ENCODE measurements at places on chromosomes 7 and 10.

- DNase-seq, result no peak
Observed at GRCh38 chr7:37109843-37110242, 338.8 kb downstream of the ELMO1 start.

- DNase-seq, result no peak
Observed at GRCh38 chr7:26510231-26510957, 218.7 kb downstream of the SNX10 start.

DNA sequence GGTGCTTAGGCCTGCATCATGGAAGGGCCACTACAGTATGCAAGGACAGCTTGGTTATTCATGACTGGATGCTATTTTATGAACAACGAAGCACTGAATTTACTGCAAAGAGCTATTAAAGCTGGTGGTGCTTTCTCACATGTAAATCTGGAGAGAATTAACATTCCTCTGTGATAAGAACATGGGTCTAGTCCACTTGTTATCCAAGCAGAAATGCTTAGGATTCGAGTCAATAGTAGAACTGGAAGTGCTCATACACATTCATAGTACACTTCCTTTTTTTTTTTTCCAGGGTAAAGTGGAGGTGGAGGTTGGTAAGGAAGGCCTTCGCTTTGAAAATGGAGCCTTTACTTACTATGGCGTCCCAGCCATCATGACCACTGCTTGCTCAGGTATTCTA lies 35.0 kb downstream of the CNNM1 start:
- DNase-seq, result peak; percentile 32

DNA sequence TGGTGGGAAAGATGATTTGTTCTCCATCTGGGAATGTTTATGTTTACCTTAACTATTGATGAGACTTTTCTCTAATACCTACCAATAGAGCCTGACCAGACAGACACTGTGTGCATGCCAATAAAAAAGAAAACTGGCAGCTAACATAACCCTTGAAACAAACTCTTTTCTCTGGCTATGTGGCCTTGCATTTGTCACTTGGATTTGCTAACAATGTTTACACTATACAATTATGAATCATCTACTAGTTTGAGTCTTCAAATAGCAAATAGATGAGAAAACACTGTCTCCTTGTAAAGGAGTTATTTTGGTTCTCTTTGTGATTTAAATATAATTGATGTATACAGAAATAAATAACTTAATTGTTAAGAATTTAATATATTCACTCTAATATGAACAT lies 273.1 kb downstream of the SEMA3D start:
- peak; percentile 20 for DNase-seq

- no peak for DNase-seq
Observed at GRCh38 chr7:64515781-64516180, 47.1 kb downstream of the ZNF680 start.

GRCh38 chr10:129438024-129438423 lies 29.0 kb upstream of the MGMT start:
- no peak for DNase-seq

DNA sequence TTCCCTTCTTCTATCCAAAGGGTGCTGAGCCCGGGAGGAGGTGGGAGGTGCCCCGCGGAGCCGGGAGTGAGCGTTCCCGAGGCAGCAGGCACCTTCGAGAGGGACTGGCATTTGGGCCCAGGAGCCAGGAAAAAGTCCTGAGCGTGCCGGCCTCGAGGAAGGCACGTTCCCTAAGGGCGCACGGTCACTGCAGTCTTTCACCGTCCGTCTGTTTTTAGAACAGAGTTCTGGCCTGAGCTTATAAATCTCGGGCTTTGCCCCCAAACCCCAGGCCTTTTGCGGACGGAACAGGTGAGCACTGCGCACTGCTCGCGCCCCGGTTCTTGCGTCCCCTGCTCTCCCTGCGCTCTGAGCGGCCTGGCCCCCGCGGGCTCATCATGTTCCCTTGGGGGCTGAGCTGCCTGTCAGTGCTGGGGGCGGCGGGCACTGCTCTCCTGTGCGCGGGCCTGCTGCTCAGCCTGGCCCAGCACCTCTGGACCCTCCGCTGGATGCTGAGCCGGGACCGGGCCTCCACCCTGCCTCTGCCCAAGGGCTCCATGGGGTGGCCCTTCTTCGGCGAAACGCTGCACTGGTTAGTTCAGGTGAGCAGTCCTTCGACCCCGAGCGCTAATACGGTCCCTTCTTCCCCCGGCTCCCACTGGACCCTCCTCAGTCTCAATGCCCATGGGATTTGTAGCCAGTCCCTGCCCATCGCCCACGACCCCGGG lies 442 bp downstream of the CYP26C1 start:
- DNase-seq, result no peak

DNA sequence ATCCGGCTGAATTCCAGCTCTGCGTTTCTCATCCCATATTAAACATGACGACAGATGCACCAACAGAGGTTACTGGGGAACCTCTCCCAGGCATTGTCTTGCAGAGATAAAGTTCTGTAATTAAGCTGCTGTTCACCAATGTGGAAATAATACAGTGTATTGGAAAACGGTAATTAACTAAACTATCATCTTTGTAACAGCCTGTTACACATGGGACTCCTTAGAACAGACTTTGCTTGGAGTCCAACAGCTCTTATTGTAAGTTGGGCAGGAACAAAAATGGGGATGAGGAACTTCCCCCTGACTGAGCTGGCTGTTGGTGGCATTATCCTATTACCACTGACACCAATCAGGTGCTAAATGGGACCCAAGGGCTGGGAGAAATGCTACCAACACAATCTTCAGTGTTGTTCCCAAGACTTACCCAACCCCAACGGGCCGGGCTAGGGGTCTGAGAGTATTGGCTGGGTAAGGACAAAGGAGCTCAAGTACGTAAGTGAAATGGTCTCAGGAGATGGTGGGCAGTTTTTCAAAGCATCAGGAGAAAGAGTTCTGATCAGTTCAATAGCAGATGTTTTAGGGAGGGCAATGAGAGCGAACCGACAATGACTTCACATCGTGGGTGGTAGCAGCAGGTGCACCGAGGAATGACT lies 759.4 kb downstream of the GRID1 start:
- no peak for DNase-seq

DNA sequence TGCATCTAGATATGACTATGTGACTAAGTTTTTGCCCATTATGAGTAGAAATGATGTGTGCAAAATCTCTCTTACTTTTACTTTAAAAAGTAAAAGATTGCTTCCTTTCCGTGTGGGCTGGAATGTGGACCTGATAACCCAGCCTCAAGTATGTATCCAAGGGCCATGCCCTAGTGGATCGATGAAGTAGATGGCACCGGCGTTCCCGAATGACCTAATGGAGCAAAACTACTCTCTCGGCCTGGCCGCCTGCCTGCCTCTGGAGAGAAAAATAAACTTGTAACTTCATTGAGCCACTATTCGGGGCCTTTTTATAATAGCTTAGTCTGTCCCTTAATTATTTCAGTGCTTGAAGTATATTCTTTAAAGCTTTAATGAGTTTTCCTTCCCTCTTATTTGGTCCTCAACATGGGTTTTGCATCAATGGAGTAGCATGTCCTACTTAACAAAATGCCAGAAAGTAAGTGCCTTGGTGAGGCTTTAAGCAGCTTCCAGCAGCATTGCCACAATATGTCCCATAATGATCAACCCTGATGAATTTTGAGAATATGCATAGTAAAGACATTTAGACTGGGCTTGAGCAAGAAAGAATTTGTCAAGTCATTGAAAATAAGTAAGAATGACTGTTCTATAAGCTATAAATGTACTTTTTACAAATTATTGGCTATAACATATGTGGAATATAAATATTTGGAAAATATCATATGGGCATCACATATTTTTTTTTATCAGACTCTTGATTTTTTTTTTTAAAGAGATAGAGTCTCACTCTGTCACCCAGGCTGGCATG lies 61.4 kb downstream of the PLXDC2 start:
- peak; percentile 39 for DNase-seq

DNA sequence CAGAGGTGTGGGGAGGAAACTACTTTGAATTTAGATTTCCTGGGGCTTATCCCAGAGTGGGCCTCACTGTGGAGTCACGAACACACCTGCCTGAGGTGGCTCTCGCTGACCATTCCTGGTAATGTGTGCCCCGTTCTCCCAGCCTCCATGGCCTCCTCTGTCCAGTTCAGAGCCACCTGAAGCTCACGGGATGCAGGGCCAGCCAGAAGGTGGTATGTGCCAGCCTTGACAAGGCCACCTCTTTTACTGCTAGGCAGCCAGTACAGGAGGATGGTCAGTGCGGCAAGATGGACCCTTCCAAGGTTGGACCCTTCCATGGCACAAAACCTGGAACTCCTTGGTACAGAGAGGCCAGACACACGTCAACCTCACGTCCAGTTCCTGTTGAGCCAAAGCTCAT lies 210.3 kb downstream of the DNAJB6 start:
- DNase-seq, result no peak

GRCh38 chr7:98295467-98296192 lies 14.1 kb downstream of the BRI3 start:
- DNase-seq, result no peak

- DNase-seq, result peak; percentile 33
Observed at GRCh38 chr7:111229181-111229740, 138.3 kb downstream of the LRRN3 start.

- DNase-seq, result no peak
Observed at GRCh38 chr10:130378556-130379400, 242.6 kb downstream of the GLRX3 start.
